ENCODE measurements at places on chromosomes 16 and 17.

- no peak for DNase-seq
These were observed 39.6 kb upstream of the DUSP14 start for GRCh38 chr17:37450112-37450511.

DNA sequence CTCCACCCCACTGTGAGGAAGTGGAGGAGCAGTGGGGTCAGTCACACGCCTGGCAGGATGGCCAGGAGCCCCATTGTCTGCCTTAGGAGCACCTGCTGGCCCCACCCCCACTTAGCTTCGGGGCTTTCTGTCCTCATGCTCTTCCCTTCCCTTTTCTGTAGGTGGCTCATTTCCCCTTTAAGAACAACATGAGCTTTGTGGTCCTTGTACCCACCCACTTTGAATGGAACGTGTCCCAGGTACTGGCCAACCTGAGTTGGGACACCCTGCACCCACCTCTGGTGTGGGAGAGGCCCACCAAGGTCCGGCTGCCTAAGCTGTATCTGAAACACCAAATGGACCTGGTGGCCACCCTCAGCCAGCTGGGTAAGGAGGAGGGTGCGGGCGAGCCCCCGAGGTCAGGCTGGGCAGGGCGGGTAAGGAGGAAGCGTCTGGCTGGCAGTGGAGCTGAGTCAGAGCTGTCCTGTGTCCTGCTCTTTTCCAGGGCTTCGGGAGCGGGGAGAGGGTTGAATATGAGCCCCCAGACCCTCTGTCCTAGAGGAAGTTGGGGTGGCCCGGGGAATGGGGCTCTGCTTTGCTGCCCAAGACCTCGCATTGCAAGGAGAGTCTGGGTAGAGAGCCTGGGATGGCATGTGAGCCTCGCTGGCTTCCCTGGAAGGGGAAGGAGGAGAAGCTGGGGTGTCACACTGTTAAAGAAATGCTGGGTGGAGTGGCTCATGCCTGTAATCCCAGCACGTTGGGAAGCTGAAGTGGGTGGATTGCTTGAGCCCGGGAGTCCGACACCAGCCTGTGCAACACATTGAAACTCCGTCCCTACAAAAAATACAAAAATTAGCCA lies 9.2 kb upstream of the SERPINF1 start:
- no peak for DNase-seq

GRCh38 chr17:72390675-72391508 lies 270.1 kb downstream of the SOX9 start:
- no peak for DNase-seq

DNA sequence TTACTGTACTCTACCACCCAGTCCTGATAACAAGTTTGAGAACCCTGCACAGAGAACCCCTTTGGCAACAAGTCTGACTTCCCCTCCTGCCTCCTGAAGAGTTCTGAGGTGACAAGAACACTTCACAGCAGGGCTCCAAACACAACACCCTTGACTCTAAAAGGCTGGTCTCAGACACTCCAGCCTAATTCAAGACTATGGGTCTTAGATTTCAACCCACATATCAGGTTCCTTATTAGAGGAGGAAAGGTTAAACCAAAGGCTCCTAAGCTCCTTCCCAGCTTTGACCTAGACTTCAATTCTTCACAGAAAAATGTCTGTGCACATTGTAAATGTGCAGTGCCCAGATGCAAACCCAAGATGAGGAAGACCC lies 23.0 kb downstream of the RANBP10 start:
- no peak for DNase-seq

DNA sequence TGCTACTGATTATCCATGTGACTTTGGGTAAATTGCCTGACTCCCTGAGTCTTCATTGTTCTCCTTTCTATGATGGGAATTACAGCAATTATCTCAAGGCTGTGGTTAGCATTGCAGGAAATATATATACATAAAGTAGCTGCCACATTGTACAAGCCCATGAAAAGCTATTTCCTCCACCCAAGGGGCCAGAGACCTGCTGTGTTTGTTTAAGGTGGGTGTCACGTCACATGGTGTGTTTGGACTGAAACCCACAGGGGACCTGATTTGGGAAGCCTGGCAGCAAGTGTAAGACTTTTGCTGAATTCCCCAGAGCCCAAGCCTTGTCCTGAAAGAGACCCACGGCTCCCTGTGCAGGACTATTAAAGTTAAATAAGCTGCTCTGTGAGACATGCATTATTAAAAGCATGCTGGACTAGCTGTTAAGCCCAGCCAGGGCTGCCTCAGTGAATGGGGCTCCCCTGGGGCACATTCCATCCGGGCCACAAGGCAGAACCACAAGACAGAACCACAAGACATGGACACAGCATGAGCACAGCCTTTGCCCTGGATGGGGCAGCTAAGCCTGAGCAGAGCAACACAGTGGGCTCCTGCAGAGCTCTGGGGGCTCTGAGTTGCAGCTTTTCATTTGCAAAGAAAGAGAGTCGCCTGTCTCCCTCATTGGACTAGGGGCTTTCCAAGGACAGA lies 148.9 kb downstream of the SPACA3 start:
- no peak for DNase-seq

Data from D721Med (cell line).